ENCODE measurements at places on chromosomes 16 and 17.

GRCh38 chr16:20940871-20941635, 40.5 kb downstream of the LYRM1 start:
- no peaks in the 10 kb centered on the region for H3K27me3 ChIP-seq
- no peak overlapping the region for H3K4me3 ChIP-seq
- H3K4me1 ChIP-seq = no peaks in the 10 kb centered on the region
- no peak overlapping the region for H3K27ac ChIP-seq

GRCh38 chr17:68053231-68054013, 17.9 kb downstream of the KPNA2 start:
- no peaks in the 10 kb centered on the region for H3K27me3 ChIP-seq
- H3K36me3 ChIP-seq = no peaks in the 10 kb centered on the region
- no peak overlapping the region for H3K4me3 ChIP-seq
- H3K27ac ChIP-seq = peak overlapping the region; percentile 80

DNA sequence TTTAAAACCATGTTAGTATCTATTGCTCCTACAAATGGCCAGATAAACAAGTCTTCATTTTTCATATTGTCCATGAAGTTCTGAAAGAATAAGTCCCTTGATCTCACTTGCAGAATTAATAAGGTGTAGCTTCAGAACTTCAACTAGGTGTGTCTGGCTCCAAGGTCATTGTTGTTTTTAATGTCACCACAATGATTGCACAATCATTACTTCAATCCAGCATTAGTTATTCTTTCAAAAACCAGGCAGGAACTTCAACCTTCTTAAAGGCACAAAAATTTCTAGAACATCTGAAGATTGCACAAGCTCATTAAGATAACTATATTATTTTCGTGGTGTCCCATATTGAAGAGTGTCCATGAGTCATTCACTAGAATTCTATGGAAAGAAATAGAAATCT, 1386.4 kb downstream of the CDH11 start:
- no peaks in the 10 kb centered on the region for H3K4me1 ChIP-seq
- no peaks in the 10 kb centered on the region for H3K36me3 ChIP-seq
- H3K27ac ChIP-seq = no peak overlapping the region

GRCh38 chr17:10757067-10757466, 27.2 kb upstream of the TMEM220 start:
- H3K36me3 ChIP-seq = no peaks in the 10 kb centered on the region
- DNase-seq = no peak
- peaks cover 24% of the 10 kb centered on the region for H3K4me1 ChIP-seq
- peak overlapping the region; percentile 49 for H3K27ac ChIP-seq
- no peak overlapping the region for H3K4me3 ChIP-seq

DNA sequence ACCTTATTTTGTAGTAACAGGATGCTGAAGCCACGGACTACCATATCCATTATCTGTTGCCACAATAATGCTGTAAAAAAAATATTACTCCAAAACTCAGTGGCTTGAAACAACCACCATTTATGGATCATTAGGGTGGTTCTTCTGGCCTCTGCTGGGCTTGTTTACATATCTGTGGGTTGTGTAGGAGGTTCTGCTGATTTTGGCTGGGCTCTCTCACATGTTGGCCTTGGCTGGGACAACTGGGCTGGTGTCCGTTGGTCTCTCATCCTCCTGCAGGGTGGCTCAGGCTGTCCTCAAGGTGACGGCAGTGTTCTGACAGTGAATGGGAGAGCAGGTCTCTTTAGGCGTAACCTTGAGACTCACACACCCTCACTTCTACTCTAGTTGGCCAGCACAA, 76.0 kb downstream of the GPR139 start:
- H3K4me1 ChIP-seq = no peaks in the 10 kb centered on the region
- H3K27me3 ChIP-seq = no peaks in the 10 kb centered on the region
- no peak overlapping the region for H3K27ac ChIP-seq

GRCh38 chr17:1709403-1709951, 700 bp downstream of the TLCD2 start:
- H3K36me3 ChIP-seq = peaks cover 35% of the 10 kb centered on the region
- H3K27ac ChIP-seq = no peak overlapping the region
- no peaks in the 10 kb centered on the region for H3K27me3 ChIP-seq
- peaks cover 39% of the 10 kb centered on the region for H3K4me1 ChIP-seq

DNA sequence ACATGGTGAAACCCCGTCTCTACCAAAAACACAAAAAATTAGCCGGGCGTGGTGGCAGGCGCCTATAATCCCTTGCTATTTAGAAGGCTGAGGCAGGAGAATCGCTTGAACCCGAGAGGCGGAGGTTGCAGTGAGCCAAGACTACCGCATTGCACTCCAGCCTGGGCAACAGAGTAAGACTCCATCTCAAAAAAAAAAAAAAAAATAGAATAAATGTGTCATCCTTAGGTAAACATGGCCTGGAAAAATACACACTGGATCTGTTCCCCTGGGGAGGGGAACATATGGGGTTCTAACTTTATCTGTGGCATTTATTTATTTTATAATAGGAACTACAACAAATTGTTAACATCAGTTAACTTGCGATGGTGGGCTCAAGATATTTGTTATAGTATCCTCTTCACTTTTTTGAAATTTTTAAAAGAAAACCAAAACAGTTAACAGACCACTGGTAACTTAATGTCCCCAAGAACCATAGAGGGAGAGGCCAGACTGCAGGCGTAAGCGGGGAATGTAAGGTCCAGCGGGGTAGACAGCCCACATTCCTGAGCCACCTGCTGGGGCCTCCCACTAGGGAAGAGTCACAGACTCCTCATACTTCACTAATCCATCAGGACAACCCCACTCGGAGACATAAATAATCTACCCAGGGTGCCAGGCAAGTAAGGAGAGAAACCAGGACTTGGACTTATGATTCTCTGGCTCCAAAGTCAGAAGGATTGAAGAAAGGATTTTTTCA, 12.5 kb upstream of the TXNDC11 start:
- H3K27ac ChIP-seq = no peak overlapping the region
- DNase-seq = no peak
- no peak overlapping the region for H3K4me3 ChIP-seq
- no peaks in the 10 kb centered on the region for H3K27me3 ChIP-seq

GRCh38 chr16:57534337-57534880, 2.0 kb downstream of the CCDC102A start:
- peak overlapping the region; percentile 20 for H3K27ac ChIP-seq
- no peaks in the 10 kb centered on the region for H3K36me3 ChIP-seq
- peaks cover 2% of the 10 kb centered on the region for H3K27me3 ChIP-seq
- no peak for DNase-seq
- H3K4me1 ChIP-seq = peaks cover 50% of the 10 kb centered on the region
- no peak overlapping the region for H3K4me3 ChIP-seq

DNA sequence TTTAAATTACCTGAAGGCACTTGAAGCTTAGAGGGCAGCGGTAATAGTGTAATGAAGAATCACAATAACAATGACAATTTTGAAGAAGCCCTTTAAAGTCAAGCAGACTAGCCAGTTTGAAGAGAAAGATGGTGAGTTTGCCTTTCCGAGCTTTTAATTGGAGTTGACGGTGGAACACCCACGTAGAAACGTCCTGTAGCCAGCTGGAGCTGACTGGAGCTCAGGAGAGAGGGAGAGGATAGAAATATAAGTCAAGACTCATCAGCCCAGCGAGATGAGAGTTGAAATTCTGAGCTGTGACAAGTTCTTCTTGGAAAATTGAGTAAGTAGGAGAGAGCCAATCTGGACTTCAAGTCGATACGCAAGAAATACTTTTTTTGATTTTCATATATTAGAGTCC, 91.7 kb upstream of the CACNG3 start:
- no peak overlapping the region for H3K27ac ChIP-seq
- H3K27me3 ChIP-seq = no peaks in the 10 kb centered on the region
- no peak for DNase-seq
- H3K4me3 ChIP-seq = no peak overlapping the region
- H3K36me3 ChIP-seq = no peaks in the 10 kb centered on the region

DNA sequence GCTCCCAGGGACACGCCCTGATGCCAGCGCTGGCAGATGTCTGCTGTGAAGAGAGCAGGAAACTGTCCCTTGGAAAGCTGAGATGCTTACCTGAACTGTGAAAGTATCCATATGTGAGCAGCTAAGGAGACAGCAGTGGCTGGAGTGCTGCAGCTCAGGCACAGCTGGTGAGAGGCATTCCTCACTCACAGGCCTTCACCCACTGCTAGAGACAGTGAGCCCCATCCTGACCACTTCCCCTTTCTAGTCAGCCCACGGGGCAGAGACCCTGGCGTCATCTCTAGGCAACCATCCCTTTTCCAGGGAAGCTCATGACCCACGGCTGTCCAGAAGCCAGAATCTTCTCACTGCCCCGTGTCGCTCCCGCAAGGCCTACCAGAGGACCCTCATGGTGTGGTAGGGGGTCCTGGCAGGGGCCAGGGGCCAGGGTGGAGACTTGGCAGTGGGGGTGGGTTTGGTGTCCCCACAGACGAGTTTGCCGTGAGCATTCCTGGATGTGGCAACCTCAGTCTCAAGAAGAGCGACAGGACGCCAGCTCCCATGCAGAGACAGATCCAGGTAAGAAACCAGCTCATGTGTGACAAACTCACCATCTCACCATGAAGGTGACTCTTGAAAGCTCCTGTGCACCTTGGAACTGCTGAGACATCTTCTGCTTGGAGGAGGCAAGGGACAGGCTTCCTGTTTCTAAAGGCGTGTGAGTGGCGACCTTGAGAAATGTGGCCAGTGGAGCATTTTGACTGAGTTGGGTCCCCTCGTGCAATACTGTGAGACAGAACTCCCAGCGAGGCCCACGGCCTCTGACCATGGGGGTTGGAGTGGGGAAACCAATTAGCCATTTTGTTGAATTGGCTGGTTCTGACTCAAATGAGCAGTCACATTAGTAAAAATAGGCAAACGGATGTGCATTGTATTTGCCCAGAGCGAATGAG, at the start of gene SCIMP:
Gene SCIMP (minus strand): TSS at position 216 of the 932 bp plus-strand sequence. CDS start 105 bp downstream, at position 111.
- H3K4me1 ChIP-seq = no peaks in the 10 kb centered on the region
- H3K36me3 ChIP-seq = peaks cover 14% of the 10 kb centered on the region
- H3K27me3 ChIP-seq = no peaks in the 10 kb centered on the region
- H3K27ac ChIP-seq = no peak within 1 kb of the TSS

DNA sequence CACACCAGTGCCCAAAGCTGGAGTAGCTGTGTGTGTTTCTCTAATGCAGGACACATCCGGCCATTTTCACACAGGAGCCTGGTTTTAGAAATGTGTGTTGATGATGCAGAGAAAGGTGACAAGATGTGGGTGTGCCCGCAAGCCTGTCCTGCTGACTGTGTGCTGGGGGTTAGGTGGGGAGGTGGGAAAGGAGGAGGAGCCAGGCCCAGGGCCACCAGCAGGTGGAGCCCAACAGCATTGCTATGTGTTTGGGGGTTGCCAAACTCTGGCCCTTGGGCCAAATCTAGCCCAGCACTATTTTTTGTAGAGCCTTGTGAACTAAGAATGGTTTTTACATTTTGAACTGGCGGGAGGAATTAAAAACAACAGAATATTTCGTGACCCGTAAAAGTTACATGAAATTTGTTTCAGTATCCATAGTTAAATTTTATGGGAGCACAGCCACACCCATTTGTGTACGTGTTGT, 61.7 kb upstream of the LGALS9 start:
- no peaks in the 10 kb centered on the region for H3K36me3 ChIP-seq
- DNase-seq = no peak
- no peak overlapping the region for H3K4me3 ChIP-seq
- H3K4me1 ChIP-seq = peaks cover 80% of the 10 kb centered on the region
- H3K27me3 ChIP-seq = no peaks in the 10 kb centered on the region

- H3K27ac ChIP-seq = no peak overlapping the region
- no peak overlapping the region for H3K4me3 ChIP-seq
- DNase-seq = no peak
- H3K36me3 ChIP-seq = no peaks in the 10 kb centered on the region
These were observed 8.4 kb upstream of the HERPUD1 start for GRCh38 chr16:56923481-56924091.

GRCh38 chr17:21287703-21288449, 3.4 kb downstream of the MAP2K3 start:
- peak; percentile 93 for DNase-seq
- H3K4me1 ChIP-seq = peaks cover 71% of the 10 kb centered on the region
- peak overlapping the region; percentile 15 for H3K4me3 ChIP-seq
- peak overlapping the region; percentile 94 for H3K27ac ChIP-seq

DNA sequence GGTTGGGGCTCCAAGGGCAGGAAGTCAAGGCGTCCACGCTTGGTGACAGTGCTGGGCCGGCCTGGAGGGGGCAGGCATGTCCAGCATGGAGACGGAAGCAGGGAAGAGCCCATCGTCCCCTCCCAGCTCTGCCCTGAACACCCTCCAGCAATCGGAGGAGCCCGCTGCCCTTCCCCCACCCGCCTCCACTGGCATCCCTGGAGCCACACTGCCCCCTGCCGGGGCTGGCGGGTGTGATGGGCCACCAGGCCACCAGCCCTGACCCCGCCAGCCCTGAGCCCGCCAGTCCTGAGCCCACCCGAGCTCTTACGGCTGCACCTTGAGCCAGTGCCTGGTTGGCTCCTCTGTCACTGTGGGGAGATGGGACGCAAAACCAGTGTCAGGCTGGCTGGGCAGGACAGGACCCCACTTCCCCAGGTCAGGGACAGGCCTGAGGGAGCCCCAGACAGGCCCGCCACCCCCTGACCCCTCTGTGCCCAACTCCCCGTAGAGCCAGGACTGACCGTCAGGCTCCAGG, 4.1 kb upstream of the CDH15 start:
- DNase-seq = peak; percentile 75
- peaks cover 25% of the 10 kb centered on the region for H3K4me1 ChIP-seq
- no peaks in the 10 kb centered on the region for H3K36me3 ChIP-seq
- H3K4me3 ChIP-seq = no peak overlapping the region

- no peak overlapping the region for H3K27ac ChIP-seq
- H3K4me3 ChIP-seq = no peak overlapping the region
- DNase-seq = no peak
These were observed 11.2 kb downstream of the CYBC1 start for GRCh38 chr17:82439194-82439828.

DNA sequence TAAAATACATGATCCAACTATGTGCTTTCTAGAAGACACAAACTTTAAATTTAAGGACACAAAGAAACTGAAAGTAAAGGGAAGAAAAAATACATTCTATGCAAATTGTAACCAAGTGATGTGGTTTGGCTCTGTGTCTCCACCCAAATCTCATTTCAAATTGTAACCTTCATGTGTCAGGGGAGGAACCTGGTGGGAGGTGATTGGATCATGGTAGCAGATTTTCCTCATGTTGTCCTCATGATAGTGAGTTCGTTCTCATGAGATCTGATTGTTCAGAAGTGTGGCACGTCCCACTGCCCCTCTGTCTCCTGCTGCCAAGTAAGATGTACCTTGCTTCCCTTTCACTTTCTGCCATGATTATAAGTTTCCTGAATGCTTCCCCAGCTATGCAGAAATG, 15.0 kb downstream of the OR1A1 start:
- H3K27ac ChIP-seq = no peak overlapping the region
- no peaks in the 10 kb centered on the region for H3K36me3 ChIP-seq
- DNase-seq = no peak

- peaks cover 2% of the 10 kb centered on the region for H3K4me1 ChIP-seq
- peak; percentile 73 for DNase-seq
- H3K4me3 ChIP-seq = no peak overlapping the region
- no peak overlapping the region for H3K27ac ChIP-seq
These were observed 477.1 kb downstream of the TOX3 start for GRCh38 chr16:52069866-52070265.

GRCh38 chr16:79848719-79849118, 248.2 kb upstream of the MAF start:
- no peak for DNase-seq
- H3K4me3 ChIP-seq = no peak overlapping the region
- H3K27ac ChIP-seq = no peak overlapping the region
- no peaks in the 10 kb centered on the region for H3K36me3 ChIP-seq
- no peaks in the 10 kb centered on the region for H3K27me3 ChIP-seq

- no peak overlapping the region for H3K27ac ChIP-seq
- no peak overlapping the region for H3K4me3 ChIP-seq
- no peak for DNase-seq
- peaks cover 21% of the 10 kb centered on the region for H3K36me3 ChIP-seq
These were observed 258.0 kb downstream of the ZFHX3 start for GRCh38 chr16:72789921-72790320.

All from muscle of leg (tissue), 16 donors.